ENCODE measurements at places on chromosomes 13 and 19. TPM values are rescaled to one million over a fixed set of nuclear protein-coding genes. Genes with fewer than 3 reads are reported as not detected.

The FAAP24 gene
- total RNA-seq: 9.8 TPM

The ZNF585A gene
- 8.5 TPM for total RNA-seq

The ADGRE3 gene
- total RNA-seq: not detected

The ZNF729 gene
- not detected for total RNA-seq

The LILRB4 gene
- total RNA-seq: not detected

The PSPN gene
- total RNA-seq: 3.4 TPM

The APOE gene
- total RNA-seq: 2.9 TPM

The ATP8A2 gene
- 0.25 TPM for total RNA-seq

The ZNF543 gene
- total RNA-seq: 3.4 TPM

The CLEC11A gene
- total RNA-seq: 0.55 TPM

The KLHL1 gene
- total RNA-seq: not detected

The FDX2 gene
- total RNA-seq: 16.7 TPM

The LGALS13 gene
- not detected for total RNA-seq

The CCDC169 gene
- total RNA-seq: 0.62 TPM

The ZNF442 gene
- total RNA-seq: 0.47 TPM

The ZSCAN1 gene
- total RNA-seq: not detected

The STAP2 gene
- 17.4 TPM for total RNA-seq

The PGLYRP2 gene
- 0.29 TPM for total RNA-seq

The POLR1G gene
- total RNA-seq: 14.1 TPM

The C1QTNF9 gene
- total RNA-seq: not detected

The CKM gene
- total RNA-seq: not detected

The SBK3 gene
- not detected for total RNA-seq

The C19orf85 gene
- not detected for total RNA-seq

The ZNF587B gene
- total RNA-seq: 9.2 TPM

The PDE4C gene
- total RNA-seq: 1.0 TPM

The ZNF576 gene
- total RNA-seq: 19.6 TPM

The TRPM4 gene
- 0.23 TPM for total RNA-seq

The ADGRE1 gene
- total RNA-seq: 12.1 TPM

The RTBDN gene
- total RNA-seq: not detected

The ZSWIM9 gene
- total RNA-seq: 9.0 TPM

The ZNF709 gene
- 1.6 TPM for total RNA-seq

The SBNO2 gene
- total RNA-seq: 144 TPM

The ZNF878 gene
- 0.59 TPM for total RNA-seq

The EXOC3L2 gene
- not detected for total RNA-seq

The FCHO1 gene
- 62.0 TPM for total RNA-seq

The CILP2 gene
- 0.25 TPM for total RNA-seq

The SPRED3 gene
- 6.7 TPM for total RNA-seq

The COX7A1 gene
- total RNA-seq: not detected

The PSG1 gene
- total RNA-seq: 0.45 TPM

The DGKH gene
- 25.4 TPM for total RNA-seq

The CPAMD8 gene
- 0.75 TPM for total RNA-seq

The SERP2 gene
- 0.43 TPM for total RNA-seq

The TOMM40 gene
- total RNA-seq: 120 TPM

The TEX101 gene
- total RNA-seq: not detected

The S1PR5 gene
- 0.27 TPM for total RNA-seq

The IRGC gene
- not detected for total RNA-seq

The F2RL3 gene
- total RNA-seq: not detected

The PABPC3 gene
- 0.20 TPM for total RNA-seq

The ANGPTL4 gene
- total RNA-seq: not detected

The CEACAM5 gene
- not detected for total RNA-seq

The ZNF221 gene
- total RNA-seq: 3.4 TPM

Data from activated naive CD4-positive, alpha-beta T cell treated with anti-CD3 and anti-CD28 coated beads, Interleukin-2, amount 50 U/mL, for 72 hours (primary cell).